MV-4-11 (cell line): ENCODE measurements at places on chromosomes 4 and X.

DNA sequence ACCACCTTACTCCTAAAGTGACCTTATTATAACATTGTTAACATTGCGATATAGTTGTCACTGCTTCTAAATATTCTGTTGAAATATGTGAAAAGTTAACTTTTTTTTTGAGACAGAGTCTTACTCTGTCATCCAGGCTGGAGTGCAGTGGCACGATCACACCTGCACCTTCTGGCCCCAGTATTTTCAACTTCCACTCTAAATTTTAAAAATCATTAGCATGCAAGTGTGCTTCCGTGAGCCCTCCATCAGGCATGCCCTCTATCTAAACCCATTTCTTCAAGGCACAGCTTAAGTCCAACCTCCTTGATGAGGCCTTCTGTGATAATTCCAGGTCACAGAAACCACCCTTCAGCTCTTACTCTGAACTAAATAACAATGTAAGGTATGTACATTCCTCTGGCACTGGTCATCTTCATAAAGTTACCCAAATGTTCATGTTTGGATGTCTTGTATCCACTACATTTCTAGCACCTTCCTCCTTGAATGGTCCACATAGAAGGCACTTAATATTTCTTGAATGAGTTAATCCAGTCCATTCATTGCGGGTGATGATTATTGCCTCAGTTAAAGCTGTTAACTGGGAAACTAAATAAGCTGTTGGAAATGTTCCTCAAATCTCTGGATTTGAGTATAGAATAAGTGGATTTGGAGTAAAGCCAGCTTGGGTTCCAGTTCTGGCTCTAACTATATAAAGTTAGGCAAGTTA, 38.6 kb upstream of the TMEM131L start:
- DNase-seq: no peak

- peak; percentile 8 for DNase-seq
These were observed 50.0 kb upstream of the TRIM2 start for GRCh38 chr4:153154007-153154975.

GRCh38 chrX:122579526-122579925, 604.6 kb upstream of the GRIA3 start:
- DNase-seq: no peak

GRCh38 chrX:56281789-56282188, 49.6 kb downstream of the KLF8 start:
- peak; percentile 0 for DNase-seq

DNA sequence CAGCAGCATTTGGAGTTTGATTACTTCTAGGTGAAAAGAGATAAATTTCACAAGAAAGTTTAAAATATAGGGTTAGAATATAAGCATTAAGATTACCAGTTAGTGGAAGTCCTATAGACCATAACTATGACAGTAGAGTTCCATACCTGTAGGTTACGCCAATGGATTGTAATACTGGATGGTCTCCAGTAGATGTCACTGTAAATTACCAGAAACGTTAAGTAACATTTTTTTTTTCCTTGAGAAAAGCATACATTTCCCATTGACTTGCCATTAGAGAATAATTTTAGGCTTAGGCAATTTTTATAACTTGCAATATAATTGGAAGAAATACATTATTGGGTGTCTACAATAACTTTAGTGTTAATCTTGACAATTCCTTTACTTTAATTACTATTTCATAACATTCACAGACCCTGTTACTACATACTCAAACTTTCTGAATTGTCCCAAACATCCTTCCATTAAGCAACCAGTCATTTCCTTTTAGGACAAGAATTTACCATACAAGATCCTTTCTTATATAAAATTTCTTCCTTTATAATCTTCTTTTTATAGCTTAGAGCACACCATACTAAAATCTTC, 304.1 kb upstream of the TECRL start:
- peak; percentile 3 for DNase-seq

GRCh38 chr4:127623797-127624083, 9.0 kb upstream of the INTU start:
- no peak for DNase-seq

- DNase-seq: no peak
These were observed 4.8 kb downstream of the ACOX3 start for GRCh38 chr4:8435656-8436121.
